Kidney capillary endothelial cell (primary cell): ENCODE measurements at places on chromosomes 16 and 17.
A peak's percentile ranks its signal among the peaks of the same experiment; 100 is the strongest.

GRCh38 chr17:45287526-45288500 is 25.9 kb upstream of the SPATA32 start:
- DNase-seq, result no peak

DNA sequence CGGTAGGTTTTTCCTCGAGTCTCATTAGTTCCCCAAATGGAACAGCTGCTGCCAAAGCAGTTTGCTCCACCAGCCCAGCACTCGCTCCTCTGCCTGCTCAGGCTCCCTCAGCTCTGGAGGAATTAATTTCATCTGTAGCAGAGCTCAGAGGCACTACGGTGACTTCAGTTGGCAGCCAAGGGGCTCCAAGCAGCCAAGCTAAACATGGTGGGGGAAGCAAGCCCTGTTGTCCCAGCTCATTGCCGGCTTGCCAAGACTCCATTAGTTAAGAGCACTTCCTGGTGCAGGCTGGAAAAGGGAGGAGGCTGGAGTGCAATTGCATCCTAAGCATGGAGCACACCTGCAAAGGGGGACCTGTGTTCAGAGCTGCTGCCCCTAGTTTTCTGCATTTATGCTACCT is 78.7 kb upstream of the GPRC5B start:
- no peak for DNase-seq

DNA sequence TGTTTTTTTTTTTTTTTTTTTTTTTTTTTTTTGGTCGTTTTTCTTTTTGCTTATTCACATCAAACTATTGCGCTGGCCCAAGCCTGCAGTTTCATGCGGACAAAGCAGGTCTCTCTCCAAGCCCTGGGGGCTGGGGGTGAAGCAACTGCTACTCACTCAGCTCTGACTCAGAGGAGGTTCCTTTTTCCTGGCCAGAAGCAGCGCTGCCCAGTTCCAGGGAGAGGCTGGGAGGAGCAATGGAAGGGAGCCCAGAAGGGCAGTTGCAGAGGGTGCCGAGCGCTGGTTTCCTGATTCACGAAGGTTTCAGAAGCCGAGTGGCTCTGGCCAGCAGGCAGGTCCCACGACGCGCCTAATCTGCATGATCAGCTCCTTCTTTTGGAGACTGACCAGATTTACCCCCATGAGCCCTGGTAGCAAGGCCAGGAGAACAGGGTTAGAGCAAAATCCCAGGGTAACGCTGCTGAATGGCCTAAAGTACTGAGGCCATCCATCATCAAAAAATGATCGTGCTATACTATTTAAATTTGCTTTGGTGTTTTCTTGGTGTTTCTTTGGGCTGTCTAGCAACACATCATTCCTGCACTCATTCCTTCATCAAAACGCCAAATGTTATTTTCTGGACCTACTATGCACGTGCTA is 144.7 kb upstream of the SOX9 start:
- DNase-seq, result peak; percentile 80

DNA sequence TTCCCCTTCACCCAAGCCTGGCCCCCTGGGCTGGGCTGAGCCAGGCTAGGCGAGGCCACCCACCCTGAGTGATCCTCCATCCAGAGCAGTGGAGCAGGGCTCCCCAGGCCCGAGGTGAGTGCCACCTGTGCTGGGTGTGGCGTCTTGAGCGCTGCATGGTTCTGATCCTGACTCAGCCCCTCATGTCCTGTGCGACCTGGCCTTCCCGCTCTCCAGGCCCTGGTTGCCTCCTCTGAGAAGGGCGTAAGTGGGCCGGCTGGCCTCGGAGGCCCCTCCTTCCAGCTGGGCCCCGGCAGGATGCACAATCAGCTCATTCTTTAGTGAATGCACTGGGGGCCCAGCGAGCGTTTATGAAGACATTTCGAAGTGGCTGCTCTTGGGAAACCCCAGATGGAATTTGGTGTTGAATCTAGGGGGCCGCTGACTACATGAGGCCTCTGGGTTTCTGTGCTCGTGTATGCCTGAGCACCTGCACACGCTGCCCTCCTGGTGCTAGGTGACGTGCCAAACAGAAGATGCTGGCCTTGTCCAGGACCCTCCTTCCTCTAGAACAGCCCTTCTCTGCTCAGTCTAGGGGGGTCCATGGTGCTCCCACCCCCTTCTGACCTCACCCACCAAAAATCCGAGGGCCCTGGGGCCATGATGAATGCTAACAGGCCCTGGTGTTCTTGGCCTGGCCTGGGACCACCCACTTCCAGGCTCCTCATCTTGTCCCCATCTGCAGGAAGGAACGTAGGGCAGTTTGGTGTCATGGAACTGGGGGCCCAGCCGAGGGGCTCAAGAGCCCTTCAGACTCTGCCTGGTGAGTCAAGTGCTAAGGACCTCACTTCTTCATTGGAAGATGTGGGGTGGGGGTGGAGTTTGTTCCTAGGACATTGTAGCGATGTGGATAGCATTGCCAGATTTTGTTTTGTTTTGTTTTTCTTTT is 3.6 kb upstream of the TMEM92 start:
- no peak for DNase-seq

DNA sequence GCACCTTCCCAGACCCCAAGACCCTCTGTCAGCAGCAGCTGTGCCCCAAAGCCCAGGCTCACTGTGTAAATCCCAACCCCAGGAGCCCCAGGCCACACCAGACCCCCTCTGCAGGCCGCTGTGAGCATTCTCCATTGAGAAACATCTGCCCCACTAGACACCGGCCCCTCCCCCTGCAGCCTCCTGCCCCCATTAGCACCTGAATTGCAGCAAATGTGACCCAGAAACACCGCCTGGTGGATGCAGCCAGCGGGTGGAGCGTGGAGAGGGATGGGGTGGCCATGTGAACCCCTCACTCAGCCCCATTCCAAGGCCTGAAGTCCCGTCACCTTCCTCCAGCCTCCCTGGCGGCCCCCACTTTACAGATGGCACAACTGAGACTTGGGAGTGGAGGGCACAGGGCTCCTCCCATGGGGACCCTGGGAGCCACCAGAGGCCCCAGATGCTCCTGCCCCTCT is 2.2 kb downstream of the UBALD1 start:
- no peak for DNase-seq

GRCh38 chr17:61235827-61236197 is 163.8 kb upstream of the TBX2 start:
- no peak for DNase-seq

DNA sequence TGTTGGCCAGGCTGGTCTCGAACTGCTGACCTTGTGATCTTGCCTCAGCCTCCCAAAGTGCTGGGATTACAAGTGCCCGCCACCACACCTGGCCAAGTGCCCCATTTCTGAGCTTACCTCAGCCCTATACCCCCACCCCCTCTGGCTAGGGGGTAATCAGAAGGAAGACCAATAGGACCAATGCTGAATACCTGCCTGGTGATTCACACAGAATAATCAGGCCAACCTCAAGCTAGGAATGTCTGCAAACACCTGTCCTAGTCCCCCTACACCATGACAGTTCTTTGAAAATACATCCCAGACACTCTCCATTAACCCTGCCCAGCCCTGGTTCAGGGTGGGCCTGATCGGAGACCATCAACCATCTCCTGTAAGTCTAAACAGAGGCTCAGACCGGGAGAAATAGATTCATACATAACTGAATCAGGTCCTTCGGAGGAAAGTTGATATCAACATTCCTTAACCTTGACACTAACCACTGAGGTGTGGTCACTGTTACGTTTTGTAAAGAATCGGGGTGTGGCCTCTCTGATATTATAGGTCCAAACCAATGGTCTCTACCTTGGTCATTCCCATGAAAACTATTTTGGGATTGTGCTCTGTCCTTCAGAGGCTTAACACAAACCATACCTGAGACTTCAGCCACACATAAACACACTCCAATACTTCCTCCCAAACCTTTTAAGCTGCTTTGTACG is 130.8 kb downstream of the GAS7 start:
- no peak for DNase-seq

GRCh38 chr17:6675201-6675825 is 23.8 kb downstream of the C17orf100 start:
- DNase-seq, result no peak

- DNase-seq, result no peak
These were observed 3.1 kb downstream of the CLCN7 start for GRCh38 chr16:1471569-1472194.

DNA sequence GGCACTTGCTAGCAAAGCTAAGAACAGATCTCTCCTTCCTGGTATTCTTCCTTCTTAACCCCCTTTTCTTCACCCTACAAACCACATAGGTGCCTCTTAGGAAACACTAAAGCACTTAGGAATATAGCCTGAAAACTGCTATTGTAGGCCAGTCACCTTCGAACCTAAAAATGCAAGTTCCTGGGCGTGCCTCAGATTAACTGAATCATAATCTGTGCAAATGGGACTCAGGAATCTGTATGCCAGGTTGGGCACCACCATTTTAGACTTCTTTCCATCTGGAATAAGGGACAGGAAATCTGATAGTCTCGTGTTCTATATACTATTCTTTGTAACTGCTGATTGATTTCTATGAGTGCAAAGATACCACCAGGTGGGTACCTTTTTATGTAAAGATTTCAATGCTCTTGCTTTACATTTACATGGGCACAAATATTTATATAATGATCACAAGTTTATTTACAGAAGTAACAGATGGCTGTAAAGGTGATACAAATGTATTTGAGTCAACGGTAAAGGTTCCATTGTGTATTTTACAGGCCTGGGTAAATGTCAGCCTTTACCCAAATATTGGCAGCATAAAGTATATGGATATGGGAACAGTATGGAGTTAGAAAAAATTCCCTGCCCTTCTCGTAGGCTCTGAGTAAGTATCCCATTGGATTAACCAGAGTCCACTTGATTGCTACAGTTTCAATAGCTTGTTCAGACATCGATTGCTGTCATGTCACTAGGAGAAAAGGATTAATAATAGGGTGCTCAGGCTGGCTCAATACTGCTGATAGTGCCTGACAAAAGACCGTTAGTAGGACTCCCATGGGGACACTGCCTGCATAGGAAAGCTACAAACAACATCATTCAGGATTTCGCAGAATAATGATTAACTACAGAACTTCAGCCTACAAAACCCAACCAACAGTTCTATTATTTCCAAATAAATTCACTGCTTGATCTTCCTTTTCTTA is 124.7 kb downstream of the SNX11 start:
- DNase-seq, result no peak

GRCh38 chr17:66574123-66574522 is 260.8 kb upstream of the CACNG5 start:
- no peak for DNase-seq

DNA sequence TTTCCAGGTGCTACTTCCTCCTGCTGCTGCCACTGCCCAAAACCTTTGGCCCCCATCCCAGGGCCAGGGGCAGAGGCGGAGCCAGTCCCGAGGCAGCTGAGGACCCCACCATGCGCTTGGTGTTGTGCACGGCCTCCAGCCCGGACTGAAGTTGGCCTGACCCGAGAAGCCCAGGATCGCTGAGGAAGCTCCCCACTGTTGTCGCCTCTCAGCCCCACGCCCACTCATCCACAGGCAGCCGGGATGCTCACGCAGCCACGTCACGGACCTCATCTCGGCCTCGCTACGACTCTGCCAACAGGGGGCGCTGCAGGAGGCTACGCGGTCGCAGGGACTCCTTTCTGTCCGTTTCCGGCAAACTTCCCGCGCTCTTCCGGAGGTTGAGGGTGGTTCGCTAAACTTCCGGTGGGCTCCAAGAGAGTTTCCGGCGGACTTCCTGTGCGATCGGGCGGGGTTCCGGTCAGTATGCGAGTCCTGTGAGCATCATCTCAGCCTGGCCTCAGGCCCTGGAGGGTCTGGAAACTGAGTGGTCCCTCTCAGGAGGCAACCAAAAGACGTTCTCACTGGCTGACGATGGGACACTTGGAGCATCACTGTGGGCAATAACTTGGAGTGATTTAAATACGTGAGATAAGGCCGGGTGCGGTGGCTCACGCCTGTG is 12.4 kb downstream of the ZG16B start:
- DNase-seq, result peak; percentile 91

GRCh38 chr17:51653878-51654277 is 393.5 kb downstream of the UTP18 start:
- DNase-seq, result no peak

- DNase-seq, result no peak
These were observed 204.2 kb downstream of the NTN1 start for GRCh38 chr17:9225305-9226101.

DNA sequence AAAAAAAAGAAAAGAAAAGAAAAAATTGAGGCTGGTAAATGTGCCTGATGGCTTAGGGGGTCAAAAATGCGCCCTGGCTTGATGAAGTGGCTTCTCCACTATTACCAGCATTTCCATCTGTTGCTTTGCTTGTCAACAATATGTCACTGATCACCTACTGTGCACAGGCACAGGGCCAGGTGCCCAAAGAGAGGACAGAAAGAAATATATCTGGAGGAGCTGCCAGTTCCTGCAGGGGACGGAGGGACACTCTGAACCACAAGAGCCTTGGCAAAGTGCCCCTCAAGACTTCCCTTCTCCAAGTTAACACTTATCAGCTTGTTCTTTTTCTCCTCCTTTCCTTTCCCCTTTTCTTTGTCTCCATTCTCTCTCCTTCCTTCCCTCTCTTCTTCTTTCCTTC is 34.7 kb downstream of the GINS3 start:
- no peak for DNase-seq

GRCh38 chr16:68985268-68985667 is 120.2 kb upstream of the HAS3 start:
- DNase-seq, result no peak

- no peak for DNase-seq
These were observed 961.9 kb downstream of the CDH8 start for GRCh38 chr16:61074324-61074723.

GRCh38 chr16:27973678-27974077 is 89.8 kb downstream of the GSG1L start:
- no peak for DNase-seq

- DNase-seq, result no peak
These were observed 14.8 kb downstream of the TMEM94 start for GRCh38 chr17:75471207-75471606.

- DNase-seq, result peak; percentile 91
These were observed 28.8 kb downstream of the ZCCHC14 start for GRCh38 chr16:87463722-87464690.

DNA sequence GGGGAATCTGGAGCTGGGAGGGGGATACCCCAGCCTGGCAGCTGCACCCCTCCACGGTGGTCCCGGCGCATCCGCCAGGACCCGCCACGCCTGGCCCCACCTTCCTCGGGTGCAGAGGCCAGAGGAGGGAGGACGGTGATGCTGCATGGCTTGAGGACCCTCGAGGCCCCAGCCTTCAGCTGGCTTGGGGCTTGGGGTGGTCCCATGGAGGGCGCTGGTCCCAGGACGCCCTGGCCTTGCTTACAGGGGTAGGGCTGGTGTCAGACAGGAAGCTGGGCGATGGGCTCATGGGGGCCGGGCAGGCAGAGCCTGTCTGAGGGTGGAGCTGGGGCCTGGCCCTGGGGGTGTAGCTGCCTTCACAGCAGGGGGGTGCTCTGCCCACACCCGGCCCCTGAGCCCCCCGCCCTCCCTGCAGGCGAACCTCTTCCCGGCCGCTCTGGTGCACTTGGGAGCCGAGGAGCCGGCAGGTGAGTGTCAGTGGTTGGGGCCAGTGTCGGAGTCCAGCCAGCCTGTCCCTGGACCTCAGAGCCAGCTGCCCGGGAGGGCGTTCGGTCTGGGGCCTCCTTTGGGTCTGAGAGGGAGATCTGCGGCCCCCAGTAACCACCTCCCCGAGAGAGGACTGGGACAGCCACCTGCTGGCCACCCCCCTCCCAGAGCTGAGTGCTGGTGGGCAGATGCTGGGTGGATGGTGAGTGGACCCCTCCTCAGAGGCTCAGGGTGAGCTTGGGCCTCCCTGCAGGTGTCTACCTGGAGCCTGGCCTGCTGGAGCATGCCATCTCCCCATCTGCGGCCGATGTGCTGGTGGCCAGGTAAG is 6.4 kb downstream of the CENPX start:
- no peak for DNase-seq
